ENCODE measurements at places on chromosomes 6 and 20. TPM values are rescaled to one million over a fixed set of nuclear protein-coding genes. Genes with fewer than 3 reads are reported as not detected.

CLVS2 gene
- polyA plus RNA-seq: not detected

EPHA7 gene
- not detected for polyA plus RNA-seq

PRRT1 gene
- 0.16 TPM for polyA plus RNA-seq

HLA-DOA gene
- polyA plus RNA-seq: 0.18 TPM

NKX2-4 gene
- polyA plus RNA-seq: not detected

CST3 gene
- 340 TPM for polyA plus RNA-seq

EPM2A gene
- 2.8 TPM for polyA plus RNA-seq

SNAI1 gene
- polyA plus RNA-seq: 0.02 TPM

ABHD16A gene
- 21.1 TPM for polyA plus RNA-seq

EPPIN gene
- polyA plus RNA-seq: not detected

ZBP1 gene
- polyA plus RNA-seq: not detected

SYCP2L gene
- polyA plus RNA-seq: 0.28 TPM

MUC21 gene
- not detected for polyA plus RNA-seq

BTN1A1 gene
- polyA plus RNA-seq: not detected

BPIFB3 gene
- not detected for polyA plus RNA-seq

ENPP1 gene
- polyA plus RNA-seq: 0.17 TPM

IPCEF1 gene
- not detected for polyA plus RNA-seq

RSPO3 gene
- polyA plus RNA-seq: not detected
